ENCODE measurements at places on chromosomes 1 and 21.

- no peak for DNase-seq
These were observed 41.3 kb downstream of the DYRK1A start for GRCh38 chr21:37407719-37408420.

GRCh38 chr1:28110555-28110954, 22.1 kb upstream of the EYA3 start:
- no peak for DNase-seq

DNA sequence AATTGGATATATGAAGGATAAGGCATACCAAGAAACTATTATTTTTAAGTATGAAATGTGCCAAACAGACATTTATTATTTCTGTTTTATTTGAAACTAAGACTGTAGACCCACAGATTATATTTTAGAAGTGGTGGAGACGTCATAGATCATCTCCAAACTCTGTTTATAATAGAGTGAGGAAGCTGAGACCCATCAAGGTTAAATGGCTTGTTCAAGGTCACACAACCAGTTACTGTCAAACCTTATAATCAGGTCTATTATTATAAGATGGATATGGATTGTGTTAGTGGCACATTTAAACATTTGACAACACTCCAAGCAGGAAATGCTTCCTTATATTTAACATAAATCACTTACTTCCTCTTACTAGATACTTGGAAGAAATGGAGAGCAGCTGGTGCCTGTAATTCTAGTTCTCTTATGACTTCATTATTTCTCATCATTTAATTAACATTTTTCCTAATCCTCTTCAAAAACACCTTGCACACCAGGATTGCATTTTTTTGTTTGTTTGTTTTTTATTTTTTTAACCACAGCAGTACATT, 117.0 kb downstream of the NEK7 start:
- DNase-seq = no peak

DNA sequence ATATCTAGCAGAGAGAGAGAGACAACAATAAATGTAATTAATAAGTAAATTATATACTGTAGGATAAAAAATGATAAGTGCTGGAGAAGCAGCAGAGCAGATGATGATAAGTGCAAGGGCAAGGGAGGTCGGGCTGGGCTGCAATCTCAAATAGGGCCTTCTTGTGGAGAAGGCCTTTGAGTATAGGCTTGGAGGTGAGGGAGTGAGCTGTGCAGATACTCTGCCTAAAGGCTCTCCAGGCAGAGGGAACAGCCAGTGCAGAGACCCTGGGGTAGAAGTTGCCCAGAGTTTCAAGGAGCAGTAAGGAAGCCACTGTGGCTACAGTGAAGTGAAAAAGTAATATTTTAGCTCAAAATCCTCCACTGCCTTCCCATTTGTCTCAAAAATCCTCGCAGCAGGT, 59.2 kb upstream of the HTR1D start:
- DNase-seq = no peak

GRCh38 chr1:63892632-63893395, 119.0 kb downstream of the ROR1 start:
- no peak for DNase-seq

- no peak for DNase-seq
These were observed 4.0 kb upstream of the KCNA10 start for GRCh38 chr1:110523011-110523410.

All from NK-92 treated with Interleukin-12 subunit alpha and Interleukin-12 subunit beta, amount 100 ng/mL, for 24 hours (cell line).